Chondrocyte (in vitro differentiated cells): ENCODE measurements at places on chromosomes 11 and 22. TPM values are rescaled to one million over a fixed set of nuclear protein-coding genes. Genes with fewer than 3 reads are reported as not detected.

KCTD14 gene
- 0.36 to 0.48 TPM (median 0.47 TPM) in 3 replicates for total RNA-seq

EMID1 gene
- total RNA-seq, result 0.33 to 0.41 TPM in 2 of 3 replicates, not detected in the other

DNA sequence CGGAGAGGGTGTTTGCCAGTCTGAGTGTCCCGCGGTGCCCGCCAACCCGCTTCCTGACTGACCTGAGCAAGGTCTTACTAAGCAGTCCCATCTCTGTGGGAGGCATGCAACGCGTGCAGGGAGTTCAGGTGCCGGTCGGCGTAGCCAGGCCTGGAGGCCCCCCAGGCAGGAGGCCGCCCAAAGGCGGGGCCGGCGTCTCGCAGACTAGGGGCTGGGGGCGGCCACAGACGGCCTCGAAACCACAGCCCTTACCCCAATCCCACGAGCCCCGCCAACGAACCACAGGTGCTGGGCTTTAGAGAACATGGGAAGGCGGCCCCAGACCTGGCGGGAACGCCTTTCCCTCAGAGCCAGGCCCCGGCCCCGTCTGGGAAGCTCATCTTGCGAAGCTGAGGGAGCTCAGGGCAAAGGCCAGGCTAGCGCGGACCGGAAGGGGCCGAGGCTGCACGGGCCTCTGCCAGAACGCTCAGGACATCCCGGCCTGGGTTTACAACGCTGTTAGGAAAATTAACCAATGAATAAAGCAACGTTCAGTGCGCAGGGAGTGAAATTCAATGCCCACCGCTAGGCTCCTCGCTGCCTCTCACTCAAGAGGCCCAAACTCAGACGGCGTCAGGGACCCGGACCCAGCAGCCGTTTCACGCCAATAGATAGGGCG is 2.1 kb upstream of the MTFP1 start:
- H3K36me3 ChIP-seq, result peaks cover 2% of the 10 kb centered on the region
- no peak for DNase-seq
- peak overlapping the region; percentile 99 for H3K27ac ChIP-seq
- H3K27me3 ChIP-seq, result no peaks in the 10 kb centered on the region
- peak overlapping the region; percentile 80 for H3K4me3 ChIP-seq

DNA sequence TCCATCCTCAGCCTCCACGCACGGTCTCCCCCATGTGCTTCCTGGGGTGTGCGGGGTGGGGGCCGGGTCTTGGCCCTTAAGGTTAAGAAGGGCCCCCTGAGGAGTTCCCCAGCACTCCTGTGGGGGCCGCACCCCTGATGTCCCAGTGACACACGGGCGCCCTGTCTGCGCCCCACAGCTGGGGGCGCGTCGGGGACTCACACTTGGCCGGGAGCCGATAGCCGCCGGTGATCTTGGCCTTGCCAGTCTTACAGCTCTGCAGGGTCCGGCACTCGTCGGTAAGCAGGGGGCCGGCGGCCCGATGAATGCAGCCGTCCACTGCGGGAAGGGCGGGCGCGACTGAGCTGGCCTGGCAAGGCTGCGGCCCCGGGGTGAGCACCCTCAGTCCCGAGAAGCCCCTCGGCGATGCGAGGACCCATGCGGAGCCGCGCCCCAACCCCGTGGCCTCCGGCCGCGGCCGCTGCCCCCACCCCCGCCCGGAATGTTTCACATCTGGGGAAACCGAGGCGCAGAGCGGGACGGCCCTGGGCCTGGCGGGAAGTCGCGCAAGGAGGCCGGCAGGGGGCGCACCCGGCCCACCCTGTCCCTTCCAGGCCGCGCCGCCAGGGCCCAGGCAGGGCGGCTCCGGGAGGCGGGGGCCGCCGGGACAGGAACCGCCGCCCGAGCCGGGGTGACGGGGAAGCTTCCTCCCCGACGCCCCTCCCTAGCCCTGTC is 13.9 kb downstream of the OTUB1 start:
- H3K36me3 ChIP-seq, result peaks cover 7% of the 10 kb centered on the region
- H3K27me3 ChIP-seq, result no peaks in the 10 kb centered on the region
- H3K27ac ChIP-seq, result no peak overlapping the region
- no peak for DNase-seq
- peak overlapping the region; percentile 19 for H3K4me3 ChIP-seq

DNA sequence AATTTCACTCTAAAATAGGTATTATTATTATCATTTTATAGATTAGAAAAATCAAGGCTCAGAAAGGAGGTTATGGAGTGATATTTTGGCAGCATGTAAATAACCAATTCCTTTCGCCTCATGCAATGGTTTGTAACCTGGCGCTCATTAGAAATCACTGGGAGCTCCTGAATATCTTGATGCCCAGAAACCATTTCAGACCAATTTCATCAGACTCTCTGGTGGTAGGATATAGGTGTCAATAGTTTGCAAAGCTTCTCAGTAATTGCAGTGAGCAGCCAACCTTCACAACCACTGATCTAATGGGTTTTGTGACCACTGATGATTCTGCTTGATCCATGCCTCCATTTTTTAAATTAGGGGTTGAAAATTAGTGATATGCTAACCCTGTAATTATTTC is 57.8 kb upstream of the ZC3H12C start:
- H3K4me3 ChIP-seq, result no peak overlapping the region
- H3K27me3 ChIP-seq, result no peaks in the 10 kb centered on the region
- no peak for DNase-seq
- H3K36me3 ChIP-seq, result no peaks in the 10 kb centered on the region
- H3K4me1 ChIP-seq, result no peaks in the 10 kb centered on the region

SPDYC gene
- total RNA-seq, result not detected in 3 replicates

DNA sequence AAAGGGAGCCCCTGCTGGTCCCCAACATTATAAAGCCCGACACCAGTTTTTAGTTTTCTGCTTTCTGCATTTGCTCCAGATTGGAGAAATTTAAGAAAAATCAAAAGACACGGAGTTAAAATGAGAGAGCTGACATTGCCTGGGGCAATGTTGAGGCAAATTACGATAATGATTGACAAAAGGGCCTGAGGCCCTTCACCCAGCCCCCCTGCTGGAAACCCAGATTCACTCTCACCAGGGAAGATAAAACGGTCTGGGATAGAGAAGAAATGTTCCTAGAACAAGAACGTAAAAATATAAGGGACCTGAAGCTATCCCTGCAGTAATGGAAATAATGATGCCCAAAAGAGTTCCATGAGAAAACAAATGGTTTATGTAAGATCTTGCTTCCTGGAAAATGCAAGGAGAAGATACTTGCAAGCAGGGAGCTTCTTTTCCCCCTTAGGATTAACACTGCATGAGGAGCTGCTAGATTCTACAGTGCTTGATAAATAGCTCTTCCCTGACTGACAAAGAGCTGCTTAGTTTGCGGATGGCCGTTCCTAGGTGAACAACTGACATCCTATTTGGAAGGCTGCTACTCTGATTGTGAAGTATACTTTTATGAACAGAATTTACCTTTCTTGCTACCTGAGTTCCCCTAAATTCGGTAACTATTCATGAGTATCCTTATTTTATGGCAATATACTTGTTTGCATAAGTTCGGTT is 40.6 kb upstream of the GNAZ start:
- peaks cover 4% of the 10 kb centered on the region for H3K27me3 ChIP-seq
- no peak overlapping the region for H3K4me3 ChIP-seq
- no peak for DNase-seq
- H3K4me1 ChIP-seq, result no peaks in the 10 kb centered on the region
- H3K36me3 ChIP-seq, result no peaks in the 10 kb centered on the region

GRCh38 chr11:96279018-96279895 is 63.7 kb downstream of the MAML2 start:
- peak overlapping the region; percentile 38 for H3K27ac ChIP-seq
- peaks cover 51% of the 10 kb centered on the region for H3K4me1 ChIP-seq

GRCh38 chr11:45494738-45495137 is 170.7 kb downstream of the CHST1 start:
- no peak for DNase-seq
- peaks cover 74% of the 10 kb centered on the region for H3K27me3 ChIP-seq
- no peak overlapping the region for H3K4me3 ChIP-seq
- H3K27ac ChIP-seq, result no peak overlapping the region

DNA sequence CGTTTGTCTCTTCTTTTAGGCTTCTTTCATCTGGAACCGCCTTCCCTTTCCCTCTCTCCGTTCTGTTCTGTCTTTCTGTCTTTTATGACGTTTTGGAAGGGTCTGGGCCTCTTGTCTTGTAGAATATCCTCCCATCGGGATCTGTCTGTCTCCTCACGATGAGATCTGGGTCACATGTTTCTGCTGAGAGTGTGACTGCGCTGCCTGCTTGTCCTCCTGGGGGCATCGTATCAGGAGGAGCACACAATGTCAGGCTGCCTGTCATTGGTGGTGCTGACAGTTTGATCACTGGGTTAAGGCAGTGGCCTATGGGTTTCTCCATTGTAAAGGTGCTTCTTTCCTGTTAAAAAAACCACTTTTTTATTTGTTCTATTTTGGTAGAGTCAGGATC is 60.4 kb upstream of the PARVG start:
- H3K4me1 ChIP-seq, result no peaks in the 10 kb centered on the region
- H3K27me3 ChIP-seq, result no peaks in the 10 kb centered on the region
- no peak overlapping the region for H3K4me3 ChIP-seq
- no peak overlapping the region for H3K27ac ChIP-seq
- peaks cover 14% of the 10 kb centered on the region for H3K36me3 ChIP-seq

GRCh38 chr11:118652681-118653181 is 26.7 kb downstream of the TREH start:
- no peaks in the 10 kb centered on the region for H3K27me3 ChIP-seq
- H3K27ac ChIP-seq, result peak overlapping the region; percentile 32
- peaks cover 64% of the 10 kb centered on the region for H3K36me3 ChIP-seq
